ENCODE measurements at places on chromosomes 3 and 15.

GRCh38 chr3:95172164-95172943, 1109.5 kb downstream of the NSUN3 start:
- DNase-seq = no peak

- peak; percentile 74 for DNase-seq
Measured at GRCh38 chr3:51799879-51800749, 21.1 kb upstream of the IQCF6 start.

GRCh38 chr3:149638228-149639092, 19.4 kb downstream of the WWTR1 start:
- DNase-seq = peak; percentile 65

- DNase-seq = no peak
Measured at GRCh38 chr3:188581365-188581764, 427.4 kb downstream of the LPP start.

Data from LHCN-M2 (cell line).